ENCODE measurements at places on chromosomes 3 and 15.

GRCh38 chr15:64387562-64388168 is at the start of gene TRIP4:
TSS of gene TRIP4 (plus strand) at chr15:64387836. CDS start at chr15:64387864, 28 bp downstream.
- peak; percentile 93 for DNase-seq

- peak; percentile 80 for DNase-seq
Measured at GRCh38 chr15:73972984-73973682, 19.0 kb downstream of the STOML1 start.

- no peak for DNase-seq
Measured at GRCh38 chr3:40191251-40191650, 118.3 kb upstream of the EIF1B start.

- DNase-seq = no peak
Measured at GRCh38 chr15:29070471-29071231, 184.9 kb downstream of the APBA2 start.

DNA sequence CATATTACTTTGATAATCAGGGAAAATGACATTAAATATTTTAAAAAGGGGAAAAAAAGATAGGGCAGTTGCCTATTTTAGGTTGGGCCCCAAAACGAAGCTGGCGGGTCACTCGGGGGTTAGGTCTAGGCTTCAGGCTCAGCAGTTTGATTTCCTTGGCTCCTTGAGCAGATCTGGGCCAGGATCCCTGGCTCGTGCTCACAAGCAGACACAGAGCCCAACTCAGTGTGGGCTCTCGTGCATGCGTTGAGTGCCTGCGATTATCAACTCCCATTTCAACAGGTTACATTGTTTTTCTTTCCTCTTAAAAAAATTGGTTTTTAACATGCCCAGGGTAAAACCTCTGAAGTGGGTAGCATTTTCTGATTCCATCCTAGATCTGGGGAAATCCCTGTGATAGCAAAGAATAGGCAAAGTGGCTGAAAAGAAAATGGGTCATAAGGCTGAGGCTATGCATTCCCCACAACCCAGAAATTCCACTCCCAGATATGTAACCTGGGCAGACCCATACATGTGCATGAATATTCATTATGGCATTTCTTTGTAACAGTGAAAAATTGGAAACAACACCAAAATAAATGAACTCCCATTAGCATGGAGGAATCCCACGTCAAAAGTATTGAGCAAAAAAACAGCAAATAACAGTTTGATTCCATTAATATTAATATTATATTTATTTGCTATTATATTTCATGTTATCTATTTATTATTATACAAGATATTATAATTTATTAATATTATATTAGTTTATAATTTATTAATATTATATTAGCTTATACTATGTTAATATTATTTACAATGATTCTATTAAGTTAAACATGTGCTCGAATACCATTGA is 27.8 kb downstream of the FAM43A start:
- no peak for DNase-seq

- DNase-seq = no peak
Measured at GRCh38 chr3:71309342-71309741, 274.2 kb downstream of the FOXP1 start.

- no peak for DNase-seq
Measured at GRCh38 chr3:16286161-16286560, 21.1 kb downstream of the OXNAD1 start.

DNA sequence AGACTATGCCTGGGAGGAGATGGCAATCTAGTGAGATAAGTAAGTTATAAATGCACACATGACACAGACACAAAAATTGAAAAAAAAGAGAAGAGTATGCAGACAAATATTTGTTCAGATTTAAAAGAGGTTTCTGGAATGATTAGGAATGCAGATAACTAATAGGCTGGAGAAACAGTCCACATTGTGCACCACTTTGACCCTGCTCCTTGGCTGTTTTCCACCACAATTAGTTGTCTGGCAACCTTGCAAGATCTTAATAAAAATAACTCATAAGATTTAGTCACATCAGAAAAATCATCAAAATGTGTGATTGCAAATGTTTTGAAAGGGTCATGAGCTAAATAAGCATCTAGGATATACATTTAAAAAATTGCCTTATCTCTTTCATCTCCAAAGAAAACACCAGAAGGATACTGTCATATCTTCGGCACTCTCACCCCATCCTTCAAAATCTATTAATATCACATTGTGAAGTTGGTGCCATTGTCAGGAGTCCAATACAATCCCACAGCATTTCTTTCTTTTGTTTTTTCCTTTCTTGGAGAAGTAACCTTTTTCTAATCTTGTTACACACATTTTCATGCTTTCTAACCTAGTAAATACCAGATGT is 153.7 kb upstream of the KCNMB2 start:
- no peak for DNase-seq

DNA sequence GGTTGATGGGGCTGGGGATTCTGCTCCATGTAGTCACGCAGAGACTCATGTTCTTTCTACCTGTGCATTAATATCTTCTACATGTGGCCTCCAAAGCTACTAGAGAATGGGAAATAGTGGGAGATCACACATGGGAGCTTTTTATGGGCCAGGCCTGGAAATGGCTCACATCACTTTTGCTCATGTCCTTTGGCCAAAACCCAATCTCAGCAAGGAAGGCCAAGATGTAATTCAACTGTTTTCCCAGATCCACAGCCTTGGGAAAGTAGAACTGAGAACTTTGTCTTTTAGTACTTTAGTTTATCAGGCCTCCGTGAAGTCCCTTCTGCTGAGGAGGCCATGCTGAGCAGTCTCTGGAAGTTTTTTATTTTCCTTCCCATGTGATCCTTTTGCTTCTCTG is 73.2 kb upstream of the SLC4A7 start:
- DNase-seq = no peak

DNA sequence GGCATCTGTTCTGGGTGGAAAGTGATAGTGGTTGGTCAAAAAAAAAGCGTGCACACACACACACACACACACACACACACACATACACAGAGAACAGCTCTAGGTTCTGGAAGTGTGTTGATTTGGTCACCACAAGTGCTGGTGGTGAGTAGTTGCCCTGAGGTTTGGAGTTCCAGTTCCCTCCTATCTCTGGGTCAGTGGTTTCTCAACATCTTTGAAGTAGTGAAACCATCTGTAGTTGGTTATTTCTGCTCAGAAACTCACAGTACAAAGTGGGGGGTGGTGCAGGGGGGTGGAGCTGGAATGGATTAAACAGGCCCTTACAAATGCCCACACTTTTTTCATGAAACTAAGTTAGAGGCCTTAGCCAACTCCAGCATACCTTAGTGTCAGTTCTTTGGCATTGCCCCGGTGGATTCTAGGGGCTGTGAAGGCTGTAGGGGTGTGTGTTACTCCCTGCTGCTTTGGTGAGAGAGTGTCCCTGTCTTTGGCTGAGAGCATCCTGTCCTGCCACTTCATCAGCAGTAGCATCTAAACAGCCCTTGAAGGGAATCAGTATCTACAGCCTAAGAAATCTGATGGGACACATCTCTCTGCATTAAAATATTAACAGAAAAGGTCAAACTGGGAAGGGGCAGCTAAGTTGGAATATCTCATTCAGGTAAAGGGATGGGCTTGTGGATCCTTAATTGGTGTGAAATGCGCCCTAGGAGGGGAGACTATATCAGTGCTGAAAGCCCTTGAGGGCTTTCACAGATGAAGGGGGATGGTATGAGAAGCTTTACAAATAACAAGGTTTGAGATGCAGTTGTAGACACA is 20.6 kb downstream of the SMAD3 start:
- DNase-seq = no peak

DNA sequence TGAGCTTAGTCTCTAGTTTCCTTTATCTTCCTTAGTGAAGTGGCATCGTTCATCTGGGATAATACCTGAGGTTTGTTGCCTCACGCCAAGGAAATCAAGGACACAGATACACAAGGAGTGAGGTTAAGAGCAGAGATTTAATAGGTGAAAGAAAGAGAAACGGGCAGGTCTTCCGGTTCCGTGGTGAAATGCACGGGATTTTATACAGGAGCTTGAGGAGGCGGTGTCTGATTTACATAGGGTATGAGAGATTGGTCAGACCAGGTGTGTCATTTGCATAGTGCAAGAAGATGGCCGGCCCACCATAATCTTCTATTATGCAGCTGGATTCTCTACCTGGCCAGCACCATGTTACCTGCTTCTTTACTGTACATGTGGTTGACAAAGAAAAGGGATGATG is 17.2 kb downstream of the ARRDC4 start:
- DNase-seq = no peak

GRCh38 chr3:45869638-45870037 is 16.7 kb upstream of the CCR9 start:
- DNase-seq = no peak

DNA sequence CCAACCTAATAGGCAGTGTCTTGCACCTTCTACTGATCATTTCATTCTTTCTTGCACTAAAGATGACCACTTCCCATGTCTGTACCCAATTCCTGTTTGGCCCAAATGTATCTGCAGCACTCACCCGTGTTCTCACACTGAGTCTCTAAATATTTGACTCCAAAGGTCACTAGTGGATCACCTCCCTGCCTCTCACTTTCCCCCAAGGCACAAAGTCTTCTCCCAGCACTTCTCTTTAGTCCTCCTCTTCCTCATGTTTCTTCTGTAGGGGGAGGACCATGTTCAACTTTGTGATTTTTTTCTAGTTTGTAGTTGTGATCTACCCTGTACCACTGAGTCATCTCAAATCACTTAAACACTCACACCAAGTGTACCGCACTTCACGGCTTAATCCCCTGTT is 13.9 kb downstream of the NR1I2 start:
- DNase-seq = no peak

GRCh38 chr3:98528474-98529346 is 3.1 kb upstream of the GPR15 start:
- no peak for DNase-seq

DNA sequence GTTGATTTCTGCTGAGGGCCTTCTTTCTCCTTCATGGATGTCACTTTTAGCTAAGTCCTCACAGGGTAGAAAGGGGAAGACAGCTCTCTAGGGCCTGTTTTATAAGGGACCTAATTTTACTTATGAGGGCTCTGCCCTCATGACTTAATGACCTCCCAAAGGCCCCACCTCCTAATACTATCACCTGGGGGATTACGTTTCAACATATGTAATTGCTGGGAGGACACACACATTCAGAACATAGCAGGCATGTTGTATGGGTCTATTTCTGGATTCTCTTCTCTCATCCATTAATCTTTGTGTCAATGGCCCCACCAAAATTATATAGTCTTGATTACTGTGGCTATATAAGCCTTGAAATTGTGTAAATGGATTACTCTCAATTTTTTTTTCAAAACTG is 255.0 kb downstream of the CLSTN2 start:
- no peak for DNase-seq

DNA sequence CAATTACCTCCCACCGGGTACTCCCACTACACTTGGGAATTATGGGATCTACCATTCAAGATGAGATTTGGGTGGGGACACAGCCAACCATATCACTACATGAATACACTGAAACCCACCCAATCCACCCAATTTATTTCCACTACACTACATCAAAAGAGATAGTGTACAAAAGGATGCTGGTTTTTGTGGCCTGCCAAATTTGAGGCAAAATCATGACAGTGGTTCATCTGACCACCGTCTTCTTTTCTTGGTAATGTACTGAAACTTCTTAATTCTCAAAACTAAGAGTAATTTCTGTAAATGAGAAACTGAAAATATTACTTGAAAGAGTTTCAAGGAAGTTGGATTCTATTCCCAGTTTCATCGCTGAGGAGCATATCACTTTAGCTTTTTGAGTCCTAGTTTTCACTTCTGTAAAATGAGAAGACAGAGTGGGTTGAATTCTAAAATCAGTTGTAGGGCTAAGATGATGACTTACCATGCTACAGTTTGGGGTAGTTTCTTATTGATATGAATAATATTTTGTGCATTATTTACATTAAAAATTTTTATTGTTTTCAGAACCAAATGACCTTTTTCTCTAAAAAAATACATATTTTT is 360.4 kb upstream of the CNTN6 start:
- DNase-seq = no peak

- no peak for DNase-seq
Measured at GRCh38 chr3:152445212-152445611, 176.5 kb downstream of the MBNL1 start.

GRCh38 chr15:55327387-55327786 is 8.4 kb downstream of the PIGB start:
- no peak for DNase-seq

- DNase-seq = no peak
Measured at GRCh38 chr15:76431971-76432370, 95.4 kb downstream of the ISL2 start.

GRCh38 chr3:116263842-116264545 is 181.3 kb downstream of the LSAMP start:
- DNase-seq = no peak

DNA sequence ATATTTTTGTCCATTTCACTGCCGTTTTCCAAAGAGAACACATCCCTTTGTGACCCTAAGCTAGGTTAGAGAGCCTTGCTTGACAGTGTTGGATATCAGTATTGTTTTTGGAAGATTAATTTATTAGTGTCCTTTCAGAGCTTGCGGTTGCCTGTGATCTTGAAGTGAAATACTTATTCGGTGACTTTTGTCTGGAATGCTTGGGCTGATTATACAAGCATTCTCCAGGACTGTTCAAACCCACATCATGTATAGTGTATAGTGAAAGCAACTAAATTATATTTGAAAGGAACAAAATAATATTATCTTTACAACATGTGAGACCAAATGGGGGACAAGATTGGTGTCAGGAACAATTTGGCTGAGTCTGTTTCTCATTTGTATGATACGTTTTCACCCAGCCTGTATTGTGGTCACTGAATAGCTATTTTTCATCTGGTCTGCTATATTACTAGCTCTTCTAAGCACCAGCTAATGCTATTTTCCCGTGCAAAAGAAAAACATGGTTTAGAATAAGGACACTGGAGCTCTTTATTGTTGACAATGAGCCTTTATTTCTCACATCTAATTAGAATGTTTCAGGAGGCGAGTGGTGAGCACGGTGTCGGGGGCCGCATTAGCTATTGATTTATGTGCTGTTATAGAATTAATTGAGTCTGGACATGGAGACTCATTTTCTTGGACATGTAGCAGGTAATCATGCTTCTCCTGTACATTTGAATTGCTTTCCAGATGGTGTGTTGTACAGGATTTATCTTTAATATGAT is 158.1 kb downstream of the APBA2 start:
- no peak for DNase-seq

DNA sequence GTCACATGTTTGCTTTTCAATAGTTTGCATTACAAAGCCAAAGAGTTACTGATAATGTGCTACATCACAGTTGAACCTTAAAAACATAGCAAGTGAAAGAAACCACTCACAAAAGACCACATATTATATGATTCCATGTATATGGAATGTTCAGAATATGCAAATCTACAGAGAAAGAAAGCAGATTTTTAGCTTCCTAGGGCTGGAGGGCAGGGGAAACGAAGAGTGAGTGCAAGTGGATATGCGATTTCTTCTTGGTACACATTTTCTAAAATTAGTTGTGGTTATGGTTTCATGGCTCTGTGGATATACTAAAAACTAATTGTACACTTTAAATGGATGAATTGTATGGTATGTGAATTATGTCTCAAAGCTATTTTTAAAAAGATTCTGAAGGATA is 4.0 kb upstream of the GBE1 start:
- DNase-seq = no peak

- DNase-seq = no peak
Measured at GRCh38 chr3:14323401-14324223, 78.8 kb upstream of the SLC6A6 start.

Data from hematopoietic multipotent progenitor cell treated with erythropoietin and hydrocortisone succinate and interleukin-3 and kit ligand, for 17 days (in vitro differentiated cells).